Mucosa of descending colon (tissue), 3 donors: ENCODE measurements at places on chromosomes 7 and 10. TPM values are rescaled to one million over a fixed set of nuclear protein-coding genes. Genes with fewer than 3 reads are reported as not detected.
A peak's percentile ranks its signal among the peaks of the same experiment; 100 is the strongest.

GRCh38 chr10:130072247-130072646 lies 38.4 kb downstream of the C10orf143 start:
- DNase-seq, result no peak

GRCh38 chr10:96288151-96288621 lies 16.0 kb upstream of the DNTT start:
- DNase-seq, result no peak

DNA sequence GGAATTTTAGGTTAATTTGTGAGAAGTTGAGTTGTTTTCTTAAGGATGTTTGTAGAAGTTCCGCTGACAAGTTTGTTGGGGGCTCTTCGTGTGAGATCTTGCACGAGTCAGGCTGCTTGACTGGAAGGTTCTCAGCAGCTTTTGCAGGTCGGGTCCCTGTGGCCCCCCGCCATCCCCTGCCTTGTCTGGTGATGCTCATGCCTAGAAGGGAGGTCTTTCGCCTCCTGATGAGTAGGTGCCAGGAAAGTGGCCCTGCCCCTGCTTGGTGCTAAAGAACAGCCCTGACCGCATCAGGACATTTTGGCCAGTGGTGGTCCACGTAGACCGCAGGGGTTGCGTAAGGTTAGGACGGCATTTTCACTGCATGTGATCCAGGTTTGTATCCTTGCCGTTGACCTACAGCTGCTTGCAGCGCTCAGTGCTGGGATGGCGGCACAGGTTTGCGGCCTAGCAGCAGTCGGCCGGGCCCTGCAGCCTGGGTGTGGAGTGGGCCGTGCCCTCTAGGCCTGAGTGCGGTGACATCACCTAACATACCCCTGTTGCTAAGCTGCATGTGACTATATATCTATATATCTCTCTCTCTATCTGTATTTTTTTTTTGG lies 62.4 kb downstream of the DNAJB6 start:
- no peak for DNase-seq

DNA sequence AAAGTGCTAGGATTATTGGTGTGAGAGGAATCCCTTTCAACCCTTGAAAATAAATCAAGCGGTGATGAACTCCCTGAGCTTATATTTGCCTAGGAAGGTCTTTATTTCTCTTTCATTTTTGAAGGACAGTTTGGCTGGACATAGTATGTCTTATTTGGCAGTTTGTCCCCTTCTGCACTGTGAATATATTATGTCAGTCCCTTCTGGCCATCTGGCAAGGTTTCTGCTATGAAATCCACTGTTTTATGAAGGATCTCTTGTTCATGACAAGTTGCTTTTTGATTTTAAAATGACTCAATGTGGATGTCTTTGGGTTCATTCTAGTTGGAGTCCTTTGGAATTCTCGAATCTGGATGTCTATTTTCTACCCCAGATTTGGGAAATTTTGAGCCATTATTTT lies 21.7 kb upstream of the MCM10 start:
- no peak for DNase-seq

GRCh38 chr7:47653550-47654411 lies 71.9 kb upstream of the TNS3 start:
- DNase-seq, result no peak

GRCh38 chr7:111091593-111092358 lies 849 bp downstream of the LRRN3 start:
- DNase-seq, result no peak

GRCh38 chr7:114656466-114656865 lies 241.9 kb downstream of the FOXP2 start:
- DNase-seq, result no peak

DNA sequence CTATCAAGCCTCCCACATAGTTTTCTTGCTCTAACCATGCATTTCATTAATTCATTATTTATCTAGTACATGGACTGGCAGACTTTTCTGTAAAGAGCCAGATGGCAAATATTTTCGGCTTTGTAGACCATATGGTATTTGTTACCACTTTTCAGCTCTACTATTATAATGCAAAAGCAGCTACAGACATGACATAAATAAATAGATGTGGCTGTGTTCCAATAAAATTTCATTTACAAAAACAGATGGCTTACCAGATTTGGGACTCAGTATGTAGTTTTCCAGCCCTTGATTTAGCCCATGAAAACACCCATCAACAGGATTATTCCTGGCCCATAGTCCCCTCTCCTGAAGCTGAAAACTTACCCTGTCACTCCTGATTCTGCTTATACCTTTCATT lies 32.1 kb downstream of the PLCE1 start:
- no peak for DNase-seq

DNA sequence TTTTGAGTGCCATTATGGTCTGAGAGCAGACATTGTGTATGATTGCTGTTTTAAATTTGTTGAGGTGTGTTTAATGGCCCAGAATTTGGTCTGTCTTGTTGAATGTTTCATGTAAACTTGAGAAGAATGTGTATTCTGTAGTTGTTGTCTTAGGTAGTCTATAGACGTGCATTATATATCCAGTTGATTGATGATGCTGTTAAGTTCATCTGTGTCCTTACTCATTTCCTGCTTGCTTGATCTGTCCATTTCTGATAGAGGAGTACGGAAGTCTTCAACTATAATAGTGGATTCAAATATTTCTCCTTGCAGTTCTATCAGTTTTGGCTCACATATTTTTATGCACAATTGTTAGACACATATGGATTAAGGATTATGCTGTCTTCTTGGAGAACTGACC lies 16.0 kb downstream of the PTPN12 start:
- no peak for DNase-seq

DNA sequence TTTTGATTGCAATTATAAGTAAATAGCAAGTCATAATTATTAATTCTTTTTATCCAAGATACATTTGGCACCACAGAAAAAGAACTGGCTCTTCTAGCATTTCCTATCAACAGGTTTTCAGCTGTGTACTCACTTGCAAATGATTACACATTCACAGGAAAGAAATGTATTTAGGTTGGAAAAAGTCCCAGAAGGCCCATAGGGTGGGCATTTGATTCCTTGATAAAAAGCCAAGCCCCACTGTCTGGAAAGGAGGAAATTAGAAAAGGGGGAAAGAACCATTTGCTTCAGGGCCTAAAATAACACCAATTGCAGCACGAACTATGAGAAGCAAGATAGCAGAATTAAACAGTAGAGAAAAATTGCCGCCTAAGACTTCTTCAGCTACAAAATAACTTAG lies 80.8 kb upstream of the COL1A2 start:
- DNase-seq, result no peak

- DNase-seq, result no peak
These were observed 72.5 kb downstream of the MICALL2 start for GRCh38 chr7:1386623-1387220.

DNA sequence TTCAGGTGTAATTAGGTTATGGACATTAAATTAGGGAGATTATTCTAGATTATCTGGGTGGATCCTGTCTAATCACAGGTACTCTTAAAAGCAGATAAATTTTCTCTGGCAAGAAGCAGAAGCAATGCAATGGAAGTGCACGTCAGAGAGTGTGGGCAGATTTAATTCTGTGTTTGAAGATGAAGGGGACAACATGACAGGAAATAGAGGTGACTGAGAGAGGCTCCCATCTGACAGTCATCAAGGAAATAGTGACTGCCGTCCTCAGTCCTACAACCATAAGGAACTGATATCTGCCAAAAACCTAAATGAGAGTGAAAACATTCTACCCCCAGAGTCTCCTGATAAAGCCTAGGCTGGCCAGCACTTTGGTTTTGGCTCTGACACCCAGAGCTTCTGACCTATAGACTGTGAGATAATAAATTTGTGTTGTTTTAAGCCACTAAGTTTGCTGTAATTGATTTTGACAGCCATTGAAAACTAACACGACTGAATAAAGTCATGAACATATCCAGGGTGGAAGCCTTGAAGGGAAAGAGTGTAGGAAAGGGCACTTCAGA lies 30.5 kb upstream of the DDX50 start:
- no peak for DNase-seq

GRCh38 chr7:80139236-80139635 lies 4.6 kb downstream of the GNAI1 start:
- no peak for DNase-seq

DNA sequence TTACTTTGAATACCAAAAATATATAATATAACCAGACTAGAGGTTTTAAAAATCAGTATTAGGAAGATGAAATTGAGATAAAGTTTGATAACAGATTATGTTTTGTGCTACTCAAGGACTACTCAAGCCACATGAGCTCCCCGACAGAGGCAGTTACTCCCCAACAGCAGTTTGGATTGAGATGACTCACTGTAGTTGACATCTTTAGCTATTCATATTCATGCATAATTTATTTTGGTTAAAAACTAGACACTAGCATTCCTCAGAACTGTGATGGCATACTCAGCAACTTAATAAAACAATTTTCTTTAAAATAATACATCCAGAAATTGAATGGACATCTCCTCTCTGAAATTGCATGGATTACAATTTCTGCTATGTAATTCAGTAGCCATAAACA lies 19.6 kb downstream of the PCLO start:
- no peak for DNase-seq

- no peak for DNase-seq
These were observed 287.2 kb downstream of the ETV1 start for GRCh38 chr7:13702251-13702650.

GRCh38 chr7:114825423-114825951 lies 96.4 kb upstream of the MDFIC start:
- no peak for DNase-seq

DNA sequence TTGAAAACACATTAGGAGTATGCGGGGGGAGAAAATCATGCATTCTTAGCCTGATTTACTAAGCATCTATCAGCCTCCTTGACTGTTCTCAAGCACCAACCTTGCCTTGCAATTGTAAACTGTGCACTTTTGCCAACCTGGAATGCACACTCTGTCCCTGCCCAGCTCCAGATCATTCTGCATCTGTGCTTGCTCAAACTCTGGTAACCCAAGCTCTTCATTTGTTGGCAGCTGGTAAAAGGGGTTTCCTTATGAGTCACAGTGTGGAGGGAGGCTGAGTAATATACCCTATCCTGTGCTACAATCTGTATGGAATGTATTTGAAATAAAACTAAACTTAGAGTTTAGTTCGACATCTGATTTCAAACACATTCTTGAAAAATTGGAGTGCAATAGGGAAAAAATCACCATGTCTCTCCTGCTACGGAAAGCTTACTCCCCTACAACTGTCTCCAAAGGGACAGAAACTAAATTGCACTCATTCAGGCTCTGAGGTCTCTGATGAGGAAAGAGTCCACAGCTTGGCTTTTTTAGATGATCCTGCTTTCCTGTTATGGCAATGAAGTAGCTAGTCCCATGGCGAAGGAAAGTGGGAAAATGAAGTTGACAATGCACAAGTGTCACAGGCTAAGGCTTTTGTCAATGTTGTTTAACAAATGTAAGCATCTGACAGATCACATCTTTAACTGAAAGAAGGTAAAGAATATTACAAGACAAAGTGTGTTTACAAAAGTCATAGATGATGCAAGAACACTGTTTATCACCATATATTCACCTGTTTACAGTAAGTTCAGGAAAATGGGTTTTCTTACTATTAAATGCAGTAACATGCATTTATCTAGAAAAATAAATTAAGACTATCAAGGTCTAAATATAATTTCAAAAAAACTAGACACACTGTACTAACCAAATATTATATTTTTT lies 61.9 kb downstream of the TES start:
- DNase-seq, result no peak

DNA sequence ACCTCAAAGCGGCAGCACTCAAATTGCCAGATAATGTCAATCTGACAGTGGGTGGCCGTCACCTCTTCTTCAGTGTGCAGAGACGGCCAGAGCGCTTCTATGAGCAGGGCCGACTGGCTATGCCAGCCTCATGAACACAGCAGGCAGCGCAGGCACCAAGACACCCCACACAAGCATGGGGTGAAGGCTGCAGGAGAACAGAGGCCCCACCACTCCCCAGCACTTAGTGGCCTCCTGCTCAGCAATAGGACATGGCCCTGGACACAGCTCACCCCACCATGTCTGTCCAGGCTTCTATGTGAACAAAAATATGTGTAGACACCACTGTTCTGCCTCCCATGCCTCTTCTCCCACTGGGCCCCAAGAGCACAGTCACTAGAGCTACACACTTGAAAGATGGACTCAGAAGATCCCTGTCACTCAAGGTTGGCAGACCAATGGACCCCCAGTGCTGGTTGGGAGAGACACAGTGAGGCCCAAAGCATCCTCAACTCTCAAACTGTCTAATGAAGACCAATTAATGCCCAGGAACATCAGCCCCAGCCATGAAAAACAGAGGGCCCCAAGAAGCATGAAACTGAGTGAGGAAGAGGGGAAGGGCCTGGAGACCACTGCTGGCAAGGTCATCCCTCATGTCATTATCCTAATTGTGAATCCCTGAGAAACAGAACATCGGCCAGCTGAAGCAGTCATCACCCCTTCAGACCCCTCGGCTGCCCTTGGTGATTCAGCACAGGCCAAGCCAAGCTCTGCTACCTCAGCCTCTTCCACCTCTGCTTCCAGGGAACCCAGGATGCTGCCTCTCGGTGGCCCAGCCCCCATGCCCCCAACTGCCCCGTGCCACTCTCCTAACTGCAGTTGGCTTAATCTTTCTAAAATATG lies 77.7 kb downstream of the GRID1 start:
- no peak for DNase-seq

DNA sequence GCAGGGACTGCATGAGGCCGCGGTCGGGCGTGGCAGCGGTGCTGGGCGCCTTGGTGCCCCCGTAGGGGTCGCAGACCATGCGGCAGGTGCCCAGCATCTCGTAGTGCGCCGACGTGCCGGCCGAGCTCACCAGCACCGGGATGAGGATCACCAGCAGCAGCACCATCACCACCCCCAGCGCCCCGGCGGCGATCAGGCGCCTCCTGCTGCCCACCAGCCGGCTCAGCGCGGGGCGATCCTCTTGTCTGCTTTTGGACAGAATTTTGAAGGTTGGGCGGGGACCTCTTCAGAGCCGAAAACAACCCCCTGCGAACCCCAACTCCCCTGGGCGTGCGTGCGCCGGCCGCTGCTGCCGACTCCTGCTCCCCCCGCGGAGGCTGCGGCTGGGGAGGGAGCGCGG lies 779 bp downstream of the C1QL3 start:
- DNase-seq, result peak; percentile 45

GRCh38 chr7:52197221-52197620 lies 838.2 kb upstream of the POM121L12 start:
- DNase-seq, result no peak

- DNase-seq, result no peak
These were observed 29.1 kb downstream of the NUDCD3 start for GRCh38 chr7:44461387-44461786.

Gene PPP1R17
- not detected for total RNA-seq

Gene PTPN12
- 92.1 TPM for total RNA-seq

Gene SPDYE6
- total RNA-seq, result not detected

Gene ADRB1
- total RNA-seq, result 1.8 TPM

Gene LLCFC1
- not detected for total RNA-seq

Gene LIPF
- total RNA-seq, result not detected

Gene FAM237B
- not detected for total RNA-seq

Gene NAT16
- not detected for total RNA-seq

Gene CYP26C1
- not detected for total RNA-seq

Gene MYH16
- not detected for total RNA-seq

Gene TRIM50
- 0.35 TPM for total RNA-seq

Gene SFMBT2
- 3.9 TPM for total RNA-seq

Gene ENKUR
- 0.98 TPM for total RNA-seq

Gene DUSP5
- total RNA-seq, result 21.5 TPM

Gene MYL10
- total RNA-seq, result not detected

Gene TSC22D4
- 45.1 TPM for total RNA-seq

Gene ABCA13
- total RNA-seq, result 1.1 TPM
